ENCODE measurements at places on chromosomes 1 and 21.

DNA sequence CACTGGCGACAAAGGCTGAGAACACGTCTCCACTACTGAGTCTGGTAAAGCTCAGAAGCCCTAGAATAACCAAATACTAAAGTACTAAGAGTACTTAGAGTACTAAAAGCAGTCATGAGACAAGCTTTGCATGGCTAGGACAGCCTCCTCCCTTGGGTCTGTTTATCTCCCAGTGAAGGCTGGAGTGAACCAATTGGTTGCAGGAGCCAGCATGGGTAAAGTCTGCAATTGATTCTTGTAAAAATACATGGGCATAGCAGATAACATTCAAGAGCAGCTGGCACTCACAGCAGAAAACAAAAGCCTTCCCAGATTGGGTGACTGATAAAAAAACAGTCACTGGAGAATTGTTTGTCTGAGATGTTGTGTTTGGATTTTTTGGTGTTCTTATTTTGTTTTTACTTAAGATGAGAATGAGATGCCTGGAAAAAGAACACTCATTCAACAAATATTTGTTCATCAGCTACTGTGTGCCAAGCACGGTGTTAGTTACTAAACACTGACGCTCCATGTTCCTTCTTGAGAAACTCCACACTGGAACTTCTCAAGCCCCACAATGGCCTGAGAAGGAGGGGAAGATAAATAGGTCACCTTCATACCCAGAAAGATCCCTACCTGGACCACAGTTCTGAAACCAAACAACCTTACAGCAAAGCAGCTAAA lies 3.7 kb downstream of the IRF6 start:
- DNase-seq = no peak

DNA sequence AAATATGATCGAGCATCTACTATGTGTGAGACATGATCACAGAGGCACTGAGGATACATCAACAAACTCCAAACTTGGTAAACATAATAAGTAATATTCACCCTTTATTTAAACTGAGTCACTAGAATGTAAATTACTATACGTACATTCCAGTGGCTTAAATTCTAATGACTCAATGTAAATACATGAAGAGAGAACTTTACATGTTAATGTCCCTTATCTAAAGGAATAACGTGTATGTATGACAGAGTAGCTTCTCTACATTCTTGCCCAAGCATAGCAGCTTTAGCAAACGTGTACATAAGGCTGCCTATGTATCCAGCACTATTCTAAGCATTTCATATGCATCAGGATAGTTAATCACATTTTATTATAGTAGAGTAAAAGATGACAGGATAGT lies 111.8 kb upstream of the CYYR1 start:
- no peak for DNase-seq

DNA sequence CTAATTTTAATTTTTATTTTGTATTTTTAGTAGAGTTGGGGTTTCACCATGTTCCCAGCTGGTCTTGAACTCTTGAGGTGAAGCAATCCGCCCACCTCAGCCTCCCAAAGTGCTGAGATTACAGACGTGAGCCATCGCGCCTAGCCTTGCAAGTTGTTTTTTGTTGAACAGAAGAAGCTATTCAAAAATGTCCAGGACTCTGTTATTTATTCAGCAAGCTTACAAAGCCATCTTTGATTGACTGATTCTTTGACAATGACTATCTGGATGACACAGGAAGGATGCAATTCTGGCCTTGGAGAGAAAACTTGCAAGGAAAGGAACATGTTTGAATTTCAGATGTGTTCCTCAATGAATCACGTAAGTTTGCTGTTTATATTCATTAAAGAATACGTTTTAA lies 63.5 kb downstream of the MAP3K7CL start:
- no peak for DNase-seq

DNA sequence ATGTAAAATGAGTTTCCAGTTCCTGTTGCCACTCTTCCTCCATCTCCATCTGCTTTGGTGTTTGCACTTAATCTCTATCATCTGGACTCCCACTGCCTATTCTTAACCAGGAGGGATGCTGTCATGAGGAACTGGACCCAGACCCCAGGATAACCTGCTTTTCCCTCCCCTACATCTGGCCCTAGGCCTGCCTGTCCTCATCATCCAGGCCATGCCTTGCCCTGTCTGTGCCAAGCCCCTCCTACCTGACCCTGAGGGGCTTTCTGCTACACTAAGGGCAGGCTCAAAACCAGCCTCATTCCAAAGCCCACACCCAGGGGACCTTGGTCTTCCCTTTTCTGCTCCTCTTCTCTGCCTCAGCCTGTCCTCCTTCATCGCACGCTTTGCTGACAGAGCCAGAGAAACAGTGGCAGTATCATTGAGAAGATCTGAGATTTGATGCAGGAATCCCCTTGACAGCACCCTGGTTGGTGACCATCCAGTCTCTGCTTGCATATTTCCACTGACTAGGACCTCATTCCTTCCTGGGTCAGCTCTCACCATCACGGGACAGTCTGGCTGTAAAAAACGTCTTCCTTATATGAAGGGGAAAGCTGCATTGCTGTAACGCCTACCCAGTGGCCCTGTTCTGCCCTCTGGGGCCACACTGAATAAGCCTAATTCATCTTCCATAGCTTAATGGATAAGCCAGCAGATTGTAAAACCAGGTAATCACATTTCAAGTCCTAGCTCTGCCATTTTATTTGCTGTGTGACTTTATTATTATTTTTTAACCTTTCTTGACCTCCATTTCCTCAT lies 38.8 kb downstream of the PLXNA2 start:
- no peak for DNase-seq

GRCh38 chr1:43381612-43382011 lies 8.0 kb downstream of the MED8 start:
- DNase-seq = no peak

DNA sequence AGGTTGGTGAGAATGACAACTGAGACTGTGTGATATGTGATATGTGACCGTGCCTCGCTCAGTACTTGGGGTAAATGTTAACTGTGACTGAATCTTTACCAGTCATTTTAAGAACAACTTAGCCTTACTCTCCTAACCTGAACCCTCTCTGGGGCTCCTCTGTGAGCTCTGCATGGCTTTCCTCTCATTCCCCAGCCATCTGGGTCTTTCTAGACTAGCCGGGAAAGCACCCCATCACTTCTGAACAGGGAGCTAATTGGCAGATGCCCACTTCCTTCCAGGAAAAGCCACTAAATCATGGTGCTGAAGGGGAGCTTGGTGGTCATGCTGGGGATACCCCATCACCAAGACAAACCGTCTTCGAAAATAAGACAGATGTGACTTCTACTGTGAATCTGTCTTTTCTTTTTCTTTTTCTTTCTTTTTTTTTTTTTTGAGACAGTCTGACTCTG lies 16.5 kb upstream of the FOXO6 start:
- DNase-seq = no peak

DNA sequence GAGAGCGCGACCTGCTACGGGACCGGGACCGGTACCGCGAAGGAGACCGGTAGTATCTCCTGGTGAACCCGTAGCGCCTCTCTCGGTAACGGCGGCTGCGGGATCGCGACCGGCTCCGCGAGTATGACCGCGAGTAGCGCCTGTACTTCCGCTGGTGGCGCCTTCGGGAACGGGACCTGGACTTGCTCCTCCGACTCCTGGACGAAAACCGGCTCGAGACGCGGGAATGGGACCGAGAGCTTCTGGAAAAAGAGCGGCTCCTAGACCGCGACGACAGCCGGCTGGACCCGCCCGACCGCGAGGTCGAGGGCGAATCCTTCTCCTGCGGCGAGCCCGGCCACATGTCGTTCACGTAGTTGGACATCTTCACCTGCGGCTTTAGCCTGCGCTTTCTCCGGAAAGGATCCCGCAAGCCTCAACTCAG lies 642 bp downstream of the RSRP1 start:
- DNase-seq = peak; percentile 21

DNA sequence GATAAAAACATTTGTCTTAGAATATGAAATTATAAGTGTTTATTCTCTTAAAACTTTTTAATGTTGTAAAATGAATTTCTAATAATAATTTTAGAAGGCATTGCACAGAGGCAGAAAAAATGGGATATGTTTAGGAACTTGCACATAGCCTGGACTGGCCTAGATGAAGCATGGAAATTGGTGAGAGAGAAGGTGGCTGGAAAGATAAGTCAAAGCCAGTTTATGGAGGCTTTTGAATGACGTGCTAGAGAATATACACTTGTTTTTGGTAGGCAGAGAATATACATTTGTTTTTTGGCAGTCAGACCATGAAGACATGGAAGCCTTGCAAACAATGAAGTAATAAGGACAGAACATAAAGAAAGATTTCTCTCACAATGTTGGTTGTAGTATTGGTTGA lies 2.3 kb upstream of the C4BPA start:
- DNase-seq = no peak

GRCh38 chr1:80659161-80659560 lies 1141.6 kb upstream of the ADGRL2 start:
- DNase-seq = no peak
